ENCODE measurements at places on chromosomes 1 and 21.

DNA sequence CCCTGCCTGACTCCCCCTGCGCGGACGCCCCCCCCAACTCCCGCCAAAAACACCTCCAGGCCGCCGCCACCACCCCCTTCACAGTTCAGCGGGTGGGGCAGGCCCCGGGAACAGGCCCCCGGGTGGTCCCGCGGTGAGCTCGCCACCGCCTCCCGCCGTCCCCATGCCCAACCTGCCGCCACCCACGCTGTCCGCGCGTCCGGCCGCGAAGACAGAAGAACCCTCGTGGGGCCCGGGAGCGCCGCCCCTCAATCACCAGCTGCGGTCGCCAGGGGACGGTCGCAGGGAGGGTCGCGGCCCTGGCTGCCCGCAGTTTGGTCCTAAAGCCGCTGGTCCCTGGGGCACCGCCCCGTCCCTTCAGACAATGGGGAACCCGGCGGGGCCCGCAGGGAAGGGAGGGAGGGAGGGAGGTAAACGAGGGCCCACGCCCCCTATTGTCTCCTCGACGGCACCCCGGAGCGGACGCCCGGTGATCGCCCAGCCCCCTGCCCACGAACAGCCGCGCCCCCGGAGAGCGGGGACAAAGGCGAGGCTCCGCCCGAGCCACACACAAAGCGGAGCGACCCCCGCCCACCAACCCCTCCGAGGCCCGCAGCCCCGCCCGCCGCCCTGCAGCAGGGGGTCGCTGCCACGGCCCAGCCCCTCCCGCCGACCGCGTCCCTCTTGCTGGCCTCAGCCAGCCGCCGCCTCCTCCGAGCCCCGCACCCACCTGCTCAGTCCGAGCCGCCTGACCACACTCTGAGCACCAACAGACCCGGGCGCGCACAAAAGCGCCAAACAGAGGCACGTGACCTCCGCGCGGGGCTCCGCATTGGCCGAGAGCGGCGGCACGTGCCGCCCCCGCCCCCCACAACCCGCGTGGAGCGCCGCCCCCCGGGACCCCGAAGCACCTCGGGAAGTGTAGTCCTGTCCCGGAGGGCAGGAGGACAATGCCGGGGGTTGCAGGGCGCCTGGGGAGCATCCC is at the start of gene STMN1:
STMN1 (minus strand) TSS at position 740 of the 964 bp plus-strand sequence. CDS start 1,743 bp downstream, outside the sequence.
- DNase-seq, result peak; percentile 94

GRCh38 chr21:25428537-25428936 is 178.7 kb downstream of the MRPL39 start:
- no peak for DNase-seq

DNA sequence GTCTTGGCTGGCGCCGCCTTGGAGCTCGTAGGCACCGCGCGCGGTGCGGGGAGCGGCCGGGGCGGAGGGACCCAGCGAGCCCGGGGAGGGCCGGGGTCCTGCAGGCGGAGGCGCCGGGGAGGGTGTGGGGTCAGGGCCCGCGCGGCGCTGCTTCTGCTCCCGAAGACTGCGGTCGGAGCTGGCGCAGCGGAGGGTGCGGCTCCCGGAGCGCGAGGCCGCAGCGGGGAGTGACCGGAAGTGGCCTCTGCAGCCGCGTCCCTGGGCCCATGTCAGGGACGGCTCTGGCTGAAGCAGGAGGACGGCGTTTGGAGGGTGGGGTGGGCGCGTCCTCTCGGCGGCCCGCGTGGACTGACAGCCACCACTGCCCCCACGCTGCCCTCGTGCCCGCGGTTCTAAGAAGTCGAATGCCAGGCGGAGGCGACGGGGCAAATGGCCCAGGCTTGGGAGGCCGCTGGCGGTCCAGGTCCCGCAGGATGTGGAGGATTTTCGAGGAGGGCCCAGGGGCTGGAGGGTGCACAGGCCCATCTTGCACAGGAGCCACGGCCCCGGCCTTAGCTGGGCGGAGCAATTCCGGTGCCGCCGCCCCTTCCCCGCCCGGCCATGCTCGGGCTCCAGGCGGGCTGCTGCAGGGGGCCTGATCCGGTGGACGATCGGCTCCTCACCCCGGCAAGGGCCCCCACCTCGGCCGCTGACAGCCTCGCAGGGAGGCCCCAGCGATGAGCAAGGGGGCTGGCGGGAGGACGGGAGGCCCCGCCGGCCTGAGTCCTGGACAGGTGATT is 7.7 kb upstream of the ZNF669 start:
- peak; percentile 87 for DNase-seq

- DNase-seq, result no peak
Observed at GRCh38 chr1:213561870-213562269, 425.9 kb upstream of the PROX1 start.

DNA sequence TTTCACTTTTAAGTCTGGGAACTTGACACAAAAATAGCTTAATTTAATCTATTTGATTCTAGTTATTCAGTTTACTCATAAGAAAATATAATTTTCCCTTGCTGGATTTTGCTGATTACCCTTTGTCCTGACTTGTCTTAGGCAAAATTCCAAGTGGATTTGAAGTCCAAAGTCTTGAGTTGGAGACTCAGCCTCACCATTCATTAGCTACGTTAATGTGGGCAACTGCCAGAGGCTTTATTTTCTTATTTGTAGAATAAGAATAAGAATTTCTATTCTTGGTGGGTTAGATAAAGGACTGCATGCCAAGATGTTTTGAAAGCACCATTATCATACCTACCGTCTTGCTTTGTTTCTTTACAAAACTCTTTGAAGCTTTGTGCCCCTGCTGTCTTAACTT is 22.8 kb upstream of the PAPPA2 start:
- DNase-seq, result no peak

GRCh38 chr1:60564916-60565750 is 491.6 kb upstream of the C1orf87 start:
- DNase-seq, result peak; percentile 23

DNA sequence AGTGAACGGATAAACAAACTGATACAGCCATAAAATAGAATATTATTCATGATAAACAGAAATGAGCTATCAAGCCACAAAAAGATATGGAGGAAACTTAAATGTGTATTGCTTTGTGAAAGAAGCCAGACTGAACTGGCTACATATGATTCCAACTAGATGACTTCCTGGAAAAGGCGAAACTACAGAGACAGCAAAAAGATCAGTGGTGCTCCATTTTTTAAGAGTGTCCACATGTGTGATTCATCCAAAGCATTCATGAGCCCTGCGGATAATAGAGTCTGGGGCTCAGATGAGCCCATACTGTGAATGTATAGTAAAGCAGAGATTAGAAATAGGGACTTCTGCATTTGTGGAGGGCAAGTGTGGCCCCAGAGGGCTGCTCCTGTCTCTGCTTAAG is 7.8 kb upstream of the TMEM222 start:
- no peak for DNase-seq

- DNase-seq, result no peak
Observed at GRCh38 chr21:38388203-38388602, 110.1 kb downstream of the ERG start.

- no peak for DNase-seq
Observed at GRCh38 chr1:116581323-116581885, 10.6 kb upstream of the CD58 start.

DNA sequence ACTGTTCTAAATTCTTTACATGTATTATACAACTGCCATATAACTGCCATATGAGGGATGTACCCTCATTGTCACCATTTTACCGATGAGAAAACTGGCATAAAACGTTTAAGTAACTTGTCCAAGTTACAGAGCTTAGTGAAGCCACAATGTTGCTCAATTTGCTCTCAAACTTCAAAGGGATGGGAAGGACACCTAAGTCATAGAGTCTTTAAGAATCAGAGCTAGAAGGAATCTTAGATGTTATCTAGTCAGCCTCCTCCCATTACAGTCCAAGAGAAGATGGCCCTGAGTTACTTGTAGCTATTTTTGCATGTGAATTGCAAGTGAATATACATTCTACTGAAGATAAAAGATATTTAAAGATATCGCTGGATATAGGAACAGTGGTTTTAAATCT is 31.7 kb downstream of the SELL start:
- no peak for DNase-seq

- DNase-seq, result no peak
Observed at GRCh38 chr1:78032996-78033796, 12.6 kb upstream of the GIPC2 start.

Data from retina (tissue), 1 donor.